ENCODE measurements at places on chromosomes 2 and 18.
A peak's percentile ranks its signal among the peaks of the same experiment; 100 is the strongest.

- peak; percentile 5 for DNase-seq
Observed at GRCh38 chr2:173963323-173963816, 1.8 kb downstream of the SP3 start.

GRCh38 chr2:19337742-19338141, 20.7 kb downstream of the OSR1 start:
- no peak for DNase-seq

DNA sequence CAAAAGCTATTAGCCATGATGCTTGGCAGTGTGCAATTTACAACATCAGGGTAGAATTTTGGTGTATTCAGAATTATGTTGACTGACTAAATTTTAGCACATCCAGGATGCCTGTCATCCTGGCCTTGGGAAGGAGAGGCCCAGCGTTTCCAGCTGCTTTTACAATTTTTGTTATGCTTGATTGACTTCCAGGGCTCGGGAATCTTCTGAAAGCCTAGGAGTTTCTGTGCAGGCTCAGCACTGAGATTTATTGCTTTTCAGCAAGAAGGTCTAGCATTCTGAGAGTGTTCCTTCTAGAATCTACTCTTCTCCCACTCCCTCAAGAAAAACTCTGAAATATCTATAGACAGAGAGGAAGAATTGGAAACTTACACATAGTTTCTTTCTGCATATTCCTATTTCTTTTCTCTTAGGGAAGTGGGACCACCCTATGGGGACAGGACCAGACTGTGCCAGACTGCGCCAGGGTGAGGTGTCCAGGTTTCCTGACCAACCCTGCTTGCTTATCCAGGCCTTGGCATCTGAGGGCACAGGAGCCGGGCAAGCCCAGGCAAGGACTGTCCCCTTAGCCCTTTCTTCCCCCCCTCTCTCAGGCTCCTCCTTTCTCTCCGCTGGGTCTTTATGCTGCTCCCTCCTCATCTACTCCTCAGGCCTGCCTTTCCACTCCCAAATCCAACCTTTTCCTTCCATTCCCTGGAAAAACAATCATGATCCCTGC, 26.9 kb downstream of the MAIP1 start:
- DNase-seq = no peak

GRCh38 chr2:205802941-205803340, 120.6 kb downstream of the NRP2 start:
- no peak for DNase-seq

- DNase-seq = no peak
Observed at GRCh38 chr2:222434204-222434603, 9.9 kb downstream of the SGPP2 start.

DNA sequence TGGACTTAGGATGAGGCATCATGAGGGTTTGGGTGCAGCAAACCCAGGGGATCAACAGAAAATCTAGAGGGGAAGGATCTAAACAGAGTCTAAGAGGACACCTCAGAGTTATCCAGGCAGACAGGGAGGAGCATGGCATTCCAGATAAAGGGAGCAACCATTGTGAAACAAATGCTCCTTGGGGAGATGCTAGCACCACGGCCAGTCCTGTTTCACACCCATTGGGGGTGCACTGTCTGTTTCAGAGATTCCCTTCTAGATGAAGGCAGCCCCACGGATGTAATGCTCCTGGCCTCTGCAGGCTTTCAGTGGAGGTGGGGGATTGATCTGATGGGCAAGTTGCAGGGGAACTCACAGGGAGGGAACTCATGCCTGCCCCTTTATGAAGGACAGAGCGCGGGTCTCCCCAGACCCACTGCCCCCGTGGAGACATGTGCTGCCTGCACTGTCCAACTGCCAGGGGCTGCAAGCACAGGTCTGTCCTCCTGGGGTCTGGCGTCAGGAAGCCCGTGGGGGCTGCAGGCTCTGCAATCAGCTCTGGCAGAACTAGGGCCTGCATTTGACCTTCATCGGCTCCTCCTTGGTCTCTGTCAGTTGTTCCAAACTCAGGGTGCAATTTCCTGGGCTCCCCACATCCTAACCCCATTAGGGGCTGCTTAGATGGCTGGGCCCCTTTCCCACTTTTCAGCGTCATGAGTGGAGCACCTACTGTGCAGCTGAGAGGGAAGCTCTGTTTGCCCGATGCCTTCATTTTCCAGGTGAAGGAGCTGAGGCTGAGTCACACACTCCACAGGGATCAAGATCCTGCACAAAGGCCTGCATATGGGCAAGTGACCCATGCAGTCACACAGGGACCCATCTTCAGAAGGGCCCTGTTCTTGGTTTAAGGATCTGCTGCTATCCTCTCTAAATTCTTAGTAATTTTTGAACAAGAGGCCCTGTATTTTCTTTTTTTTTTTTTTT, 163.4 kb downstream of the ARL4C start:
- DNase-seq = no peak

DNA sequence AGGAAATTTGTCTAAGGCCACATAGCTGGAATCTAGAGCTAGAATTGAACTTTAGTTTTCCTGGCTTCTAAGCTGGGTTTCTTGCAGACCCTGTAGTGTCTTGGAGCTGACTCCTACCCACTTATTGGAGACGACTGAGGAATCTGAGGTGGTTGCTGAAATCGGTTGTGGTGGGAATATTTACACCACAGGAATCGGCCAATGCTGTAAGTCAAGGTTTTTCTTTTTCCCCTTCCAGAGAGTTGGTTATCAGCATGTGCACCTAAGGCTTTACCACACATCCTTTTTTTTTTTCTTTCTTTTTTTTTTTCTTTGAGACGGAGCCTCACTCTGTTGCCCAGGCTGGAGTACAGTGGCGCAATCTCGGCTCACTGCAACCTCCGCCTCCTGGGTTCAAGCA, 9.4 kb downstream of the CABLES1 start:
- DNase-seq = no peak

DNA sequence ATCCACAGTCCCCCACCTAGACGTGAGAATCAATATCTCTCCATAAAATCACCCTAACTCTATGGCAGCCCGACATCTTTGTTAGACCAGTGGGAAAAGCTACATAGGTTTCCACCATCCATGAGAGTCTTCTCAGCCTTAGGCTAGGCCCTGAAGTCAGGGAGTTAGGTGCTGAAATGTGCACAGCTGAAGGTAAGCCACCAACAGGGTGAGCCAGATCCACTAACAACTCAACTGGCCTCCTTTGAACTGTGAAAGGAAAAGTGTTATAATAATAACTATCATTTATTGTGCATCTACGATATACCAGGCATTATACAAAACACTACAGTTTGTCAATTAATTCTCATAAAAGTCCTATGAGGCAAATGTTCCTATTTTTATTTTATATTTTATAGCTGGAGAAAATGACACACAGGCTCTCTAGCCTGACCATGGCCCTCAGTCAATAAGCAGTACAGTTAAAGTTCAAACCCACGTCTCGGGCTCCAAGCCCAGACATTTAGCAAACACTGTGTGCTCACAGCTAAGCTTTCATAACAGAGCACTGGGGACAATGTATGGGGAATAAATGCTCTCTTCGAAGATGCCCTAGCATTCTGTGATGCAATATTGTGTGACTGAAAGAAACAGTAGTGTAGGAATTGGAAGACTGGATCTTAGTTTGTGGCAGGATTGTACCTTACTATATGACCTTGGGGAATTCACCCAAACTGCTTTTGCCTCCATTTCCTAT, 11.2 kb upstream of the CYP27C1 start:
- DNase-seq = no peak

GRCh38 chr2:238848976-238849853, 1.3 kb downstream of the TWIST2 start:
- DNase-seq = no peak

DNA sequence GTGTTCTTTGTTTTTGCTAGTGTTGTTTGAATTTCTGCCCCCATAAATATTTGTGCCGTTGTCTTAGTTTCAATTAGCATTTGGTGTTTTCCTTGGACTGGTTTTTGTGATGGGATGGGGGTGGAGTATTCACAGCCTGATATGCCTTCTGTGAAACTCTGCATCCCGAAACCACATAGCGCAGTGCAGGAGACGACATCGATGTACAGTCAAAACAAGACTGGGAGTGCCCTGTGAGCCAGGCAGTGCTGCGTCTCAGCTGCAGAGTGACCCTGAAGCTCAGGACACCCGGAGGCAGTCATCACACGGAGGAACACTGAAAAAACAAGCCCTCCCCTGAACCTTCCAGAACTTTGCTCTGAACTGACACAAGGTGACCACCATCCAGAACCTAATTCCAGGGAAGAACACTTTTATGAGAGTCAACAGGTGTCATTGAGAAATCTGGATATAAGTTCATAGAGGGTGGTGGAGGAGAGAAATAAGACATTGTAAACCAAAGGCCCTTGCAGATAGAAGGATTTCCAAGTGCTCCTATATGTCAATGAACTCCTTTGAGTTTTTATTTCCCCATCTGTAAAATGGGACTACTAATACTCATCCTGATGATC, 61.2 kb upstream of the CABLES1 start:
- no peak for DNase-seq

DNA sequence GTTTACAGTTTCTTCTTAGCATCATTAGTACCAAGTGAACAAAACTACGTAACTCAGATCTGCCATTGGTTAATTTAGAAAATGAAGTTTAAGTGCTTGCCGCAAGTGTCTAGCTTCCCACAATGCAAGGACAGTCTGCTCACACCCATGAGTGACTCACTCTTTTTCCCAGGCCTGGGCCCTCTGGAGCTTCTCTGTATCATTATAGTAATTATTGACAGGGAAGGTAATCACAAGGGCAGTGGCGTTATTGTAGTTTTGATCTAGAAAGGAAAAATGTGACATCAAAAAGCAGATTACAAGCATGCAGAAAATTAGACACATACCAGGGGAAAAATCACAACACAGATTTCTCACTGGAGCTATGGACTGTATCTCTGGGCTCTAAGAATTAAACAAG, 38.5 kb downstream of the NPC1 start:
- no peak for DNase-seq

DNA sequence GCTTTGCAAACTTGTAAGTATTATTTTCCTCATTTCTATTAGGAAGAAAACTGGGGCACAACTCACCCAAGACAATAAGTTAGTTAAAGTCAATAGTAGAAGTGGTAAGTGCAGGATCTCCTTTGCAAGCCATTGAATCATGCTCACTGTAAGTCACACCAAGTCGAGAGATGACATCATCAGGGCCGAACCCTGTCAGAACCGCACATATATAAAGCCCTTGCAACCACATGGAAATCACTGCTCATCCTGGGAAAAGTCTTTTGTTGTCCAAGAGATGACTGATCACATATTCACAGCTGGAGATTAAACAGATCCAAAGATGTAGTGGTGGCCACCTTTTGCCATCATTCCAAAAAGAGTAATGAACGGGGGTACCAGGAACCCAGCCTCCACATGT, 484.8 kb upstream of the ID2 start:
- DNase-seq = no peak

DNA sequence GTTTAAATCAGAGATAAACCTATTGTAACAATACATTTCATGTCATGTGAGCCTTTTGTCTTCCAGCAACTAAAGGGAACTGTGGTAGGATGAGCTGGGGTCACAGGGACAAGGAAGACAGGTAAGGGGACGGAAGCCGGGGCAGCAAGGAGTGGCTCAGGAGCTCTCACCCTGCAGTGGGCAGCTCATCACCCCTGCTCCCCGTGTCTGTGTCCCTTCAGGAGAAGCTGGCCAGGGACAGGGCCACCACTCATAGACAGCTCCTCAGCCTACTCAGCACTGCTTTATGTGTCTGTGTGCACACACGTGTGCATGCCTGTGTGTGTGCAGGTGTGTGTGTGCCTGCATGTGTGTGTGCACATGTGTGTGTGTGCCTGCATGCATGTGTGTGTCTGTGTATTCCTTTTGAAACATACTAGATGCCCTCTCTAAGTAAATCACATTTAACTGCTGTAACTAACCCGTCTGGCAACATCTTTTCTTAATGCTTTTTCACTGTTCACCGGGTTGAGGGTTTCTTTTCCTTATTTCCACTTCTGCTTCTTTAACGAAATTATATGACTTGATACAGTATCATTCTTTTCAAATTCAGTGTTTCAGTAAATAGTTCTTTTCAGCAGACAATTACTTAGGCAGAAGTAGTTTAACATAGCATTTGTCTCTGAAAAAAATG, 44.2 kb downstream of the LRRFIP1 start:
- no peak for DNase-seq

DNA sequence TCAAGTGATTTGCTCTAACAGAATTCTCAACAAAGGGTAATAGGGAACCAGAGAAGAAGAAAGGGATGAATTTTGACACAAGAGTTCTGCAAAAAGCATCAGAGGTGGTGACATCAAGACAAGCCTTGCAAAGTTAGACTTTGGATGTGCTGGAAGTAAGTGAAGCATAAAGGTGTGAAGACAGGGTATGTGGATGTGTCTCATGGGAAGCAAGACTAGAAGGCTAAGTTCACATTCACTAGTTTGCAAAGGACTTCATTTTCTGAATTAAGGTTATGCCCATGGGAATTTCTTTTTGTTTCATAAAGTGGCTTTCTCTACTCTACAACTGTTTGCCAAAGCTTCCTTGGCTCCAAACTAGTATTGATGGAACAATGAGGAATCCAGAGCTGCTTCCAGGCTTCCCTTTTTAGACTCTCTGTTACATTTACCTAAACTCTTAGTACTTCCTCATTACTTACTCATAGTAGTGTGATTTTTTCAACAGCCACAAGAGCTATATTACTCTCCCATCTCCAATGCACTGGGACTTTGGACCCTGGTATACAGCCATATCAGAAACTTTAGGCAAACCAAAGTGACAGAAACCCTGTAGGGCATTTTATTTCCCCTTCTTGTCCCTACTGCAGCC, 21.1 kb upstream of the IHH start:
- DNase-seq = no peak

DNA sequence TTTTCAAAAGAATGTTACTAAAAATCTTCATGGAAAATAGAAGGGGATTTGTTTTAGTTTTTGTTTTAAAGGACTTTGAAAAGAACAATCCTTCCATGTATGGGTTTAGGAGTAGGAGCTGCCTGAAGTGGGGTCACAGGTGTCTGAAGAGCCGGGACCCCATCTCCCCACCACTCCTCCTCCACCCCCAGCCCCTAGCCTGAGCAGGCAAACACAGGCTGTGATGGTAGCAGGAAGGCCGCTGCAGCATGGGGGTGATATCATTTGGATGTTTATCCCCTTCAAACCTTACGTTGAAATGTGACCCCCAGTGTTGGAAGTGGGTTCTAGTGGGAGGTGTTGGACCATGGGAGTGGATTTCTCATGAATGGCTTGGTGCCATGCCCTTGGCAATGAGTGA, 93.0 kb downstream of the ZBTB7C start:
- no peak for DNase-seq

GRCh38 chr2:146661473-146662096, 1183.2 kb upstream of the ACVR2A start:
- DNase-seq = no peak

GRCh38 chr2:224951723-224952481, 90.4 kb downstream of the DOCK10 start:
- DNase-seq = no peak

GRCh38 chr2:23684395-23685176, 242.3 kb downstream of the ATAD2B start:
- no peak for DNase-seq

Data from stimulated activated CD4-positive, alpha-beta T cell treated with anti-CD3 and anti-CD28 coated beads, Interleukin-1b, Interleukin-23, amount 100 ng/mL, for 1 hour (primary cell).